ENCODE measurements at places on chromosomes 7 and 10. TPM values are rescaled to one million over a fixed set of nuclear protein-coding genes. Genes with fewer than 3 reads are reported as not detected.
A peak's percentile ranks its signal among the peaks of the same experiment; 100 is the strongest.

The ANXA8L1 gene
- 2.3 TPM for polyA plus RNA-seq

The ZNF488 gene
- 2.3 TPM for polyA plus RNA-seq

The LIPN gene
- not detected for polyA plus RNA-seq

- no peak for DNase-seq
Observed at GRCh38 chr10:11048707-11049278, 31.1 kb downstream of the CELF2 start.

DNA sequence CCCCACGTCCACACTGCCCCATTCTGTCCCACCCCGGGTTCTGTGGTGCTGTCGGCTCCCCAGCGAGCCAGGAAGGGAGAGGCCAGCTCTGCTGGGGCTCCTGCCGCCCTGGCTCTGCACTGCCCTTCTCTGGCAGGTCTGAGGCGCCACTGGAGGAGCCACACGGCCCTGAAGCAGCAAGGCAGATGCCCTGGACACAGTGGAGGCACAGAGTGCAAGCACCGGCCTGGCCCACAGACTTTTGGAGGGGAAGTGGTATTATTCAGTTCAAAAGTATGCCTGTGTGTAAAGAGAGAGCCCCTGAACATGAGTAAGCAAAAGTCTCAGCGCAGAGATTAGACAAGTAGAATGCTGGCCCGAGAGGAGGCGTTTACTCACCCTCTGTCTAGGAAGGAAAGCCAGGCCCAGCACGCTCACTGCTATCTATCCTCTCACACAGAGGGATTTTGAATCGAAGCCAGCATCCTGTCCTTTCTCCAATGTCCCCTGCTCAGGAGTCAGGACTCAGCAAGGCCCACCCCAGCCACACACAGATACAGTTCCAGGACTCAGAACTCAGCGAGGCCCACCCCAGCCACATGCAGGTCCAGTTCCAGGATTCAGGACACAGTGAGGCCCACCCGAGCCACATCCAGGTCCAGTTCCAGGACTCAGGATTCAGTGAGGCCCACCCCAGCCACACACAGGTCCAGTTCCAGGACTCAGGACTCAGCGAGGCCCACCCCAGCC is 115.0 kb downstream of the EGFR start:
- no peak for DNase-seq

- no peak for DNase-seq
Observed at GRCh38 chr10:114518401-114519305, 114.4 kb upstream of the AFAP1L2 start.

DNA sequence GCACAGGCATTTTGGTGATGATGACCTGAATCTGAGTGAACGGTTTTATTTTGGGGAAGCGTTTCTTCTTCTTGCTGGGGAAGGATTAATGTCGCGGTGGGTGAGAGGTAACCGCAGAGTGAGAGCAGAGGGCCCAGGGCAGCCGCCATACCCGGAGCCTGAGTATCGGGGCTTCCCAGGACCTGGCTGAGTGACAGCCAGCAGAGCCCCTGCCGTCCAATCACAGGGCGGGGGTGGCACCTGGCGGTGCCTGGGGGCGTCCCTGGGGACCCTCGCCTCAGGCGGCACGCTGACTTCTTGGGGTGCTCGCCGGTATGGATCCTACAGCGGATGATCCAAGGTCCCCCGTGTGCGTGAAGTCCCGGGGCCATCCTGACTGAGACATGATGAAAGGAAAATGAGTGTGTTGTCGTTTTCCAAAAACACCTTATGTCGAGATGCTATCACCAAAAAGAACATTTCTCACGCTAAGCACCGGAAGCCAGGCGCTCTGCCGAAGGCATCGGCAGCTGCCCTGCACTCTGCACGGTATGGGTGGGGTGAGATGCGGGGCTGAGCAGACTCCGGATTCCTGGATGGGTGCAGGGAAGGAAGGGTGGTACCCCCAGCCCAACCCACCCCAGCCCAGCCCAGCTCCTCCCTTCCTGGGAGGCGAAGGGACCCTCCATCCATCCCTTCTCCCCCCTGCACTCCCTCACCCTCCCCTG is 227.9 kb upstream of the SHH start:
- DNase-seq: peak; percentile 51

All from left lung (tissue), 14 donors.